Naive B cell (primary cell): ENCODE measurements at places on chromosomes 12 and 14. TPM values are rescaled to one million over a fixed set of nuclear protein-coding genes. Genes with fewer than 3 reads are reported as not detected.

The KLHL42 gene
- polyA plus RNA-seq: 7.2 TPM

The COA8 gene
- polyA plus RNA-seq: 70.7 TPM

The IAPP gene
- not detected for polyA plus RNA-seq

- DNase-seq: no peak
Measured at GRCh38 chr14:80981156-80981555, 25.7 kb downstream of the TSHR start.

DNA sequence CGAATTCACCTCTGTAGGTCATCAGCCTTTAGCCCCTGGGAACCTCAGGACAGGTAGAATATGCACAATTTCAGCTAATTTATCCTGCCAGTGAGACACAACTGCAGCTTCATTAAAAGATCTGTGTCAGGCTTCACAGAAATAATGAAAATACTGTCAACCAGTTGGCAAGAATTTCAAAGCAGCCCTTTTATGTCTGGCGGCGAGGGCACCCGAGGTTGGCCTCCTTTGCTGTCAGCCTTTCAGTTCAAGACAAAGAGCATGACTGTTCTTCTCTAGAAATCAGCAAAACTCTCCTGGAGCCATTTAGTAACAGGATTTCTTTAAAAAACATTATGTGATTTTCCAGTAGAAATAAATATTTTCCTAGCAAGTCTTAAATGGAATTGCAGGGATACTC is 75.9 kb downstream of the BBS10 start:
- DNase-seq: no peak

- DNase-seq: no peak
Measured at GRCh38 chr12:1839956-1840951, 19.9 kb downstream of the LRTM2 start.

DNA sequence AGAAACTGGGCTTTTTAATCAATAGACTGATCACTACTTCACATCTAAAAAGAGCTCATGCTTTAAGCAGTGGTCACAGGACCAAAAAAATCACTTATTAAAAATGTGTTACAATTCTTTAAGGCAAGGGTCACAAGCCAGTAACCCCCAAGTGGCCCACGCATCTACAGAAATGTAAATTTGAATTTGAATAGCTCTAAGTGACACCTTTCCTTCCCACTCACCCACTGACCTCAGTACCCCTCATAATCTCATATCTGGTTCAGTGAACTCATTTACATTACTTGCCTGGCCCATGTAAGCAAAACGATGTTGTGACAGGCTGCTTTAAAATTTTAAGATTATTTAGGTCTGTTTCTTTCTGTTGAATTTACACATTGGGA is 27.4 kb downstream of the NELL2 start:
- DNase-seq: no peak

DNA sequence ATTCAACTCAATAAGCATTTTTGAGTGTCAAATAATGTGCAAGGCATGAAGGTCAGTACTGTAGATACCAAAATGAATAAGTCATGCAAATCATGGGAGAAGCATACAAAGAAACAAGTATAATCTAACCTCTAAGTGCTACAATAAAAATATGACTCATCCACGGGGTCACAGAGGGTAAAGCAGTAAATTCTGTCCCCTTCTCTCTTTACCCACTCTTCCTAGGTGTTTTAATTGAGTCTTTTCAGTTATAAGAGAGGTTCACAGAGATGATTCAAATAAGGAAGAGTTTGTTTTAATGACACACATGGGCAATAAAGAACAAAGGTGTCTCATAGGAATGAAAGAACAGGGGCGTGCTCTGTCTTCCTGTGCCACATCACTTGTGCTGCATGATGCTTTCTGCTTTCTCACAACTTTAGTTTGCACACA is 71.5 kb upstream of the DAAM1 start:
- DNase-seq: no peak

DNA sequence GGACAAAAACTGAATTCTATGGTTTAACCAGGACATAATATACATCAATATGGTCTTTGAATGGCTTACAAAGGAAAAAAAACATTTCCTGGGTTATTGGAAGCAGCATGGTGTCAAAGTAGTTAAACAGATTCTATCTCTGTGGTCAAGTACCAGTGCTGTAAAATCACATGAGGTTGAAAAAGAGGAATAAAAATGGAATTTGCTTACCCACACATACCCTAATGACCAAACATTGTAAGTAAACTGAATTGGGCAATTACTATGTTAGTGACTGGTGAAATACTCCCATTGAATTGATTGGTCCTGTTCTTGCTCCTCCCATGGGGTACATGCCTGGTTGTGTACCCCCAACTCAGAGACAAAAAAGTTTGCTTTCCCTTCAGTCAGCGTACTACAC is 19.6 kb downstream of the IFNG start:
- no peak for DNase-seq

- DNase-seq: no peak
Measured at GRCh38 chr12:76038176-76038575, 6.6 kb upstream of the PHLDA1 start.

DNA sequence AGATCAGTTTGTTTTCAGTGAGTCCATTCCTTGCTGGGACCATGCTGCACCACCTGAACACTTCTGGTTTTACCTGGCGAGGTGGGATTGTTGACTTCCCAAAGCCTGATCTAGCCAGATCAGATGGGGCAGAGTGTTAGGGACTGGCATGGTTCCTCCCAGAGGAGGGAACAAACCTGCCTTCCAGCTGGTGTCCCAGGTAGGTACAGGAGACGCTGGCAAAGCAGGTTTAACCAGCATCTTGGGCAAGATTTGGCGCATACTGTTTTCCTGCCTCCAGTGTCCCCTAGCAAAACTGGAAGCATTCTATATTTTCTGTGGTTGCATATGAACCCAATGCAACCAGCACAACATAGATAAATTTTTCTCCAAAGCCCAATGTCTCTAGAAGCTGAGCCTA is 14.6 kb upstream of the FOS start:
- DNase-seq: no peak

DNA sequence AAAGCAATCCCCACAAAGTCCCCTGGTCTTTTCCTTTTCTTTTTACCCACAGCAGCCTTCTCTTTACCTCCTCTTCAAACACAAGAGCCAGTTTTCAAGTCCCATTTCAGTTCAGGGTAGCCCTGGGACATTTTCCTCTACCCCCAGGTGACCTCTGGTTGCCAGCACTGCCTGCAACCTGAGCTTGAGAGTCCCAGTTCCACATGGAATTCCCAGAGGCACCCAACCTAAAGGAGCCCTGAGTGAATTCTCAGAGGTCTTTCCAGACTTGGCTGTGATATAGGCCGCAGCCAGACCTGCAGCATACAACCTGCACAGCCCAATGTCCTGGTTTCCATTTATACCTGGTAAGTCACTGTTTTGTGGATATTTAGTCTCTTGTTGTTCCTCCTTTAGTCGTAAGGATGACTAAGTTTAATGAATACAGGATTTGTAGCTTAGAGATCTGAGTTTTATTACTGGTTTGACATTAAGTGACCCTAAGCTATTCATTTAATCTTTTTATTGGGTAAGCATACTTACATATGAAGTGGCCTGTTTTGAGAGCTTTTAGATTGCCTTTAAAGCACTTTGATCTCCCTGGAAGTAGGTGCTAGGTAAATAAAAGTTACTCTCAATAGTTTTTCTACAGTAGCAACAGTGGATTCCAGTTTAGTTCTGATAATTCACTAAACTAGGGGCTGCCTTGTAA is 159.8 kb downstream of the TGFB3 start:
- DNase-seq: no peak

- no peak for DNase-seq
Measured at GRCh38 chr12:29943683-29944082, 159.9 kb upstream of the TMTC1 start.

DNA sequence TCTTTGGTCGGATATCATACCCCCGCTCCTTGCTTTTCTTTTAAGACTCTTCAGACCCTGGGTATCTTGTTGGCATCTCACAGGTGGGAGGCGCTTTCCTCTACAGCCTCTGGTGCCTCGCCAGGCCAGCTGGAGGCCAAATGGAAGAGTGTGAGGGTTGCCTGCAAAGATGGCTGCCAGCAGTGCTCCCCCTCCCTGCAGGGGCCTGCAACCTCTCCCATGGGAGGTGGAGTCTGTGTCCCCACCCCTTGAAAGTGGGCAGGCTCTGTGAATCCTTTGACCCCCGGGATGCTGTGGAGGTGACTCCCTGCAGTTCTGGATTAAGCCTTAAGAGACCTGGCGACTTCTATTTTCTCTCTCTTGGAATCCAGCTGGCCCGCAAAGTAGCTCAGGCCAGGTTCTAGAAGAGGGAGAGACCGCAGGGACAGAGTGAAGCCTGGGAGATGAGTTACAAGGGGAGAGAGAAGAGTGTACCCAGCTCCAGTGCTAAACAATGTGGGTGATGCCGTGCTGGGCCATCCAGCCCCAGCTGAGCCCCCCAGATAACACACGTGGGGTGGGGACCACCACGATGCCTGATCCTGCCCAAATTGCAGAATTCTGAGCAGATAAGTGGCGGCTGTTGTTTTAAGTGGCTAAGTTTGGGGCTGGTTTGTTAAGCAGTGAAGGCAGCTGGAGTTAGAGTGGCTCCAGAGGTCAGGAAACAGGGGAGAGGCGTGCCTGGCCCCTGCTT is 37.9 kb upstream of the NCOR2 start:
- no peak for DNase-seq

DNA sequence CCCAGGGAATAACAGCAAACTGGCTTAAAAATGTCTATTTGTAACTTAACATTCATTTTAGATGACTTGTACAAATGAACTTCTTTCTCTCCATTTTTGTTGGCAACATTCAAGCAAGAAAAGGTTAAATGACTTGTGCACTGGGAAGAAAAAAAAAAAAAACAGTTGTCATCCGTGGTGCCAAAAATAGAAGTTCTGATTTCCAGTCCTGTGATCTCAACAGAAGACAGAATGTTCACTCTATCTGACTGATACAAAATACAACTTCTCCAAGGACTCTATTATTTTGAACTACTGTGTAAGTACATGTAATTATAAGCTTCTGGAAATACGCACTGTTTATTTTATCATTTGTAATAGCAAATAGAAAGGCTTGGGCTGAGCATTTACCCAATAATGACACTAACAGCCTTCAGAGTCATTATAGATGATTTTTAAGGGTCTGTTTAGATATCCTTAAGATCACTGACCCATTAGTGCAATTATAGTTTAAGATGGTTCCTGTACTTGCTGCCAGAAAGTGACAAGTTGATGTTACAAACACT is 59.9 kb downstream of the LIN7A start:
- no peak for DNase-seq
